AG08395 (cell line): ENCODE measurements at places on chromosomes 4 and X.

GRCh38 chr4:15931451-15932210 is 6.9 kb downstream of the FGFBP1 start:
- no peak for DNase-seq

- no peak for DNase-seq
Measured at GRCh38 chr4:128958194-128958593, 135.1 kb downstream of the SCLT1 start.

- no peak for DNase-seq
Measured at GRCh38 chr4:55838356-55838755, 15.1 kb upstream of the EXOC1 start.

GRCh38 chr4:151144329-151145072 is 45.1 kb downstream of the RPS3A start:
- DNase-seq = no peak

GRCh38 chr4:70915874-70916559 is 13.8 kb downstream of the MOB1B start:
- no peak for DNase-seq
